CD4-positive, alpha-beta memory T cell (primary cell): ENCODE measurements at places on chromosomes 1 and 21. TPM values are rescaled to one million over a fixed set of nuclear protein-coding genes. Genes with fewer than 3 reads are reported as not detected.

ANGPTL7 gene
- not detected for total RNA-seq

MEX3A gene
- not detected for total RNA-seq

REG4 gene
- not detected for total RNA-seq

CTSK gene
- total RNA-seq = 5.9 TPM

TMEM82 gene
- not detected for total RNA-seq

IFNLR1 gene
- total RNA-seq = 4.5 TPM

BTBD8 gene
- total RNA-seq = 6.0 TPM

C1orf115 gene
- 2.0 TPM for total RNA-seq

S1PR1 gene
- total RNA-seq = 366 TPM

KIRREL1 gene
- not detected for total RNA-seq

OPTC gene
- total RNA-seq = not detected

HOOK1 gene
- total RNA-seq = 19.2 TPM

CFAP141 gene
- not detected for total RNA-seq

- no peaks in the 10 kb centered on the region for H3K4me1 ChIP-seq
- DNase-seq = no peak
- no peaks in the 10 kb centered on the region for H3K36me3 ChIP-seq
- no peak overlapping the region for H3K27ac ChIP-seq
These were observed 8.1 kb upstream of the ACKR1 start for GRCh38 chr1:159196543-159196942.

DNA sequence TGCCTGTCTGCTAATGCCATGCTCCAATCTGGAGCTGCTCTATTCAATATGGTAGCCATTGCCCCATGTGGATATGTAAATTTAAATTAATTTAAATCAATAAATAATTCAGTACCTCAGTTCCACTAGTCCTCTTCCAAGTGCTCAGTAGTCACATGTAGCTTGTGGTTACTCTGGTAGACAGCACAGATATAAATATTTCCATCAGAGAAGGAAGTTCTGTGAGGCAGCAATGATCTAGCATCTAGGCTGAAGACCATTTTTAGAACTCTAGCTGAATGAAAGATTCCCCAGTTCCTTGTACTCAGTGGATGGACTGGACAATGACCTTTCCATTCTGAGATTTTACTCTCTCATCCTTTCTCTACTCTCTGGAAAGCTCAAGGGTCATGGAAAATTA lies 25.8 kb upstream of the CAPZB start:
- peaks cover 9% of the 10 kb centered on the region for H3K4me1 ChIP-seq
- no peaks in the 10 kb centered on the region for H3K36me3 ChIP-seq
- no peaks in the 10 kb centered on the region for H3K27me3 ChIP-seq
- no peak overlapping the region for H3K27ac ChIP-seq

DNA sequence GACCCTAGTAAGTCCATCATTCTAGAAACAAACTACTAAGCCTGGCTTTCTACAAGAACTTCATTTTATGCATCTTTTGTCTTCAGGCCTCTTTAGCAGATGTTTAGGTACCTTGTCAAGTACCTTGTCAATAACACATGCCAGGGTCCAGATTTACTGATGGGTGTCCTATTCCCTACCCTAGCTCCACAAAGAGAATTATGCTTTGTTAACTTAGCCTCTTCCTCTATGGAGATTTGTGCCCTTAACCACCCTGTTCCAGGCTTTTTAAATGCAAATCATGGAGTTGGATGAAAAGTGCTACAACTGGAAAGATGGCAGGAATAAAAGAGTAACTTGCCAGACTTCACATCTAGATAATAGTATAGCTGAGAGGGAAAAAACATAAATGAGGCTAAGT lies 42.7 kb downstream of the SPATA46 start:
- H3K27ac ChIP-seq = no peak overlapping the region
- DNase-seq = no peak
- H3K36me3 ChIP-seq = no peaks in the 10 kb centered on the region

GRCh38 chr1:167627865-167628641 lies 2.0 kb upstream of the RCSD1 start:
- H3K27me3 ChIP-seq = no peaks in the 10 kb centered on the region
- H3K4me1 ChIP-seq = peaks cover 56% of the 10 kb centered on the region
- H3K4me3 ChIP-seq = peak overlapping the region; percentile 82
- peak; percentile 95 for DNase-seq

GRCh38 chr1:223771814-223772770 lies 59.8 kb downstream of the CAPN2 start:
- no peak overlapping the region for H3K27ac ChIP-seq
- peaks cover 15% of the 10 kb centered on the region for H3K4me1 ChIP-seq
- peaks cover 69% of the 10 kb centered on the region for H3K36me3 ChIP-seq
- no peak overlapping the region for H3K4me3 ChIP-seq
- no peaks in the 10 kb centered on the region for H3K27me3 ChIP-seq

DNA sequence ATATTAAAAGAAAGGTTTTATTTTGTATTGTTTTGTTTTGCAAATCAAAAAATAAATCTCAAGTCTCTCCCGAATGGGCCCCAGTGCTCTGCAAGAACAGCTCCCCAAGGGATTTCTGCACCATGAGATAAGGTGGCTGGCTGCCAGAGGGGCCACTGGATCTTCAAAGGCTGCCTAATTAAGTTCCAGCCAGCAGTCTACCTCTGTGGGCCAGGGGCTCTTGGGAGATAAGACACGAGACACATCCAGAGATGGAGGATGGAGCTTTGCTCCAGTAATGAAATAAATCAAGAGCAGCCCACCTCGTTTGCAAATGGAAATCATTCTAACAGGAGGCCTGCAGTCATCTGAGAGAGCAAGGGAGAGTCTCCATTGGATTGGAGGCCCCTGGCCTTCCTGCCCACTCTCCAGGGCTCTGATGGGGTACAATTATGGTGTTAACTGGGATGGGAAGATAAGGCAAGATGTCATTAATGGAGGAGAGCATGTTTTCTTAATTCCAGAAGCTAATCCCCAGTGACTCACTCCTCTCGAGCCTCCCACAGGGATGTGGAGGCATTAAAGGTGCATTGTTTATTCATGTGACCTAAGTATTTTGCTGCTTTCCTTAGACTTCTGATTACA lies 155.2 kb upstream of the KAZN start:
- H3K36me3 ChIP-seq = no peaks in the 10 kb centered on the region
- H3K27me3 ChIP-seq = no peaks in the 10 kb centered on the region
- H3K4me3 ChIP-seq = no peak overlapping the region
- DNase-seq = no peak
- H3K27ac ChIP-seq = no peak overlapping the region
- H3K4me1 ChIP-seq = no peaks in the 10 kb centered on the region

DNA sequence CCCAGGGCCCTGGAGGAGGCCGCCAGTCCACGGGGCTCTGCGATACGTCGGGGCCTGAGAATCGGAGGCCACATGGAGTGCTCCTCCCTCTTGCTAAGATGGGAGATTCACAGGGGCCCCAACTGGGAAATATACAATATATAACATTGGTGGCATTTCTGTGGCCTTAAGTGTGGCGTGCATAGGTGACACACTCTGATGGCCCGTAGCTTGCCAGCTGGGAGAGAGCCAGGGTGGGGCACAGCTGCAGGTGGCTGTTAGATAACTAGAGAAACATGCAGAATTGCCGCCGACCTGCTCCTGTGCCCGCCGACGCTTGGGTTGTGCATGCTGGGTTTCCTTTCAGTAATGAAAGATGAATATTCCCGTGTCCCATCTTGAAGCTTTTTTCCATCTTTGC lies 30.1 kb downstream of the UMODL1 start:
- H3K27me3 ChIP-seq = no peaks in the 10 kb centered on the region
- no peak for DNase-seq
- no peaks in the 10 kb centered on the region for H3K36me3 ChIP-seq

DNA sequence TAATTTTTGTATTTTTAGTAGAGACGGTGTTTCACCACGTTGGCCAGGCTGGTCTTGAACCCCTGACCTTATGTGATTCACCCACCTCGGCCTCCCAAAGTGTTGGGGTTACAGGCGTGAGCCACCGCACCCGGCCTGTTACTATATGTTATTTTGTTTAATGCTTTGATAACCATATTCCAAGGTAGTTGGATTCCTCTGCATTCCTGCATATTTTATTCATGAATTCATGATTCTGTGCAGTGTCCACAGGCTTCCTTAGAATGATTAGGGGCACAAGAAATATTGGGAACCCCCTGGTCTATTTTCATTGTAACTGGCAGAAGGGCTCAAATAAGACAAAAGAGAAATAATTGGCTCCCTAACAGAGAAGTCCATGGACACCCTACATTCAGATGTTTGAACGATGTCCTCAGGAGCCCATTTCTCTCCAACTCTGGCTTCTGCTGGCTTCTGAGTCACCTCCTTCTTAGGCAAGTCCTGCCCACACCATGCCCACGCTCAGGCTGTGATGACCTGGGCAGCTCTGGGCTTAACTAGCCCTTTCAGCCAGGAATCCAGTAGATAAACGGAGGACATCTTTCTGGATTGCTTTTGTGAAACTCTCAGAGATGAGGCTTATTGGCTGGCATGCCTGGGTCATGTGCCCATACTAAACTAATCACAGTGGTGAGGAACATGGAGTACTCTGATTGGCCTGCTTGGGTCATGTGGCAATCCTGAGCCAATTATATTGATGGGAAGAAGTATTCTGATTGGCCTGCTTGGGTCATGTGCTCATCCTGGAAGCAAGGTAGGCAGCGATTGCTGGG lies 32.6 kb downstream of the TNFRSF8 start:
- DNase-seq = no peak
- H3K4me3 ChIP-seq = no peak overlapping the region

GRCh38 chr1:5977494-5978444 lies 14.5 kb downstream of the NPHP4 start:
- no peak for DNase-seq
- no peak overlapping the region for H3K27ac ChIP-seq
- no peak overlapping the region for H3K4me3 ChIP-seq

GRCh38 chr21:44892536-44893277 lies 19.2 kb upstream of the PTTG1IP start:
- DNase-seq = peak; percentile 80
- H3K27me3 ChIP-seq = no peaks in the 10 kb centered on the region
- H3K4me1 ChIP-seq = peaks cover 19% of the 10 kb centered on the region
- peaks cover 56% of the 10 kb centered on the region for H3K36me3 ChIP-seq
- H3K4me3 ChIP-seq = no peak overlapping the region

GRCh38 chr1:245389873-245390272 lies 235.1 kb downstream of the KIF26B start:
- no peak overlapping the region for H3K27ac ChIP-seq
- H3K4me3 ChIP-seq = no peak overlapping the region
- H3K4me1 ChIP-seq = no peaks in the 10 kb centered on the region
- no peaks in the 10 kb centered on the region for H3K36me3 ChIP-seq
- no peak for DNase-seq

DNA sequence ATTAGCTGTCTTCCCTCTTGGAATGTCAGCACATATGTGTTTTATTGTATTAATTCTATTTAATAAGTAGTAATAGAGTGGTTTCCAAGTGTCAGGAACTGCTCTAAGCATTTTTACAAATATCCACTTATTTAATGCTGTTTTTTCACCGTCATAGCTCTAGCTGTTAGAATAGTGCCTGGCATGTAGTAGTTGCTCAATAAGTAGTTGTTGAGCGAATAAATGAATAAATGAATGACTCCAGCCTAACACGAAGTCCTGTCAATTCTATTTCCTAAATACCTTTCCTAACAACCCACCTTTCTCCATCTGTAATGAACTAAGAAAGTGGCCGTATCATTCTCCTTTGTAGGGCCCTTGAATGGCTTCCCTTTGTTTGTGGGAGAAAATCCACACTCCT lies 312.5 kb downstream of the DISC1 start:
- H3K27me3 ChIP-seq = no peaks in the 10 kb centered on the region
- H3K4me3 ChIP-seq = no peak overlapping the region
- H3K36me3 ChIP-seq = no peaks in the 10 kb centered on the region
- H3K4me1 ChIP-seq = no peaks in the 10 kb centered on the region
- no peak for DNase-seq

GRCh38 chr21:26169611-26170470 lies 729 bp downstream of the APP start:
- no peaks in the 10 kb centered on the region for H3K27me3 ChIP-seq
- H3K4me1 ChIP-seq = peaks cover 10% of the 10 kb centered on the region
- no peaks in the 10 kb centered on the region for H3K36me3 ChIP-seq
- peak overlapping the region; percentile 32 for H3K27ac ChIP-seq

GRCh38 chr21:31993826-31994825 lies 121.3 kb downstream of the HUNK start:
- no peaks in the 10 kb centered on the region for H3K4me1 ChIP-seq
- no peak for DNase-seq
- no peaks in the 10 kb centered on the region for H3K36me3 ChIP-seq
- H3K27me3 ChIP-seq = no peaks in the 10 kb centered on the region
- H3K27ac ChIP-seq = no peak overlapping the region
- no peak overlapping the region for H3K4me3 ChIP-seq

- H3K4me1 ChIP-seq = no peaks in the 10 kb centered on the region
- H3K27ac ChIP-seq = no peak overlapping the region
- DNase-seq = no peak
These were observed 99.0 kb upstream of the KAZN start for GRCh38 chr1:14499312-14500040.

DNA sequence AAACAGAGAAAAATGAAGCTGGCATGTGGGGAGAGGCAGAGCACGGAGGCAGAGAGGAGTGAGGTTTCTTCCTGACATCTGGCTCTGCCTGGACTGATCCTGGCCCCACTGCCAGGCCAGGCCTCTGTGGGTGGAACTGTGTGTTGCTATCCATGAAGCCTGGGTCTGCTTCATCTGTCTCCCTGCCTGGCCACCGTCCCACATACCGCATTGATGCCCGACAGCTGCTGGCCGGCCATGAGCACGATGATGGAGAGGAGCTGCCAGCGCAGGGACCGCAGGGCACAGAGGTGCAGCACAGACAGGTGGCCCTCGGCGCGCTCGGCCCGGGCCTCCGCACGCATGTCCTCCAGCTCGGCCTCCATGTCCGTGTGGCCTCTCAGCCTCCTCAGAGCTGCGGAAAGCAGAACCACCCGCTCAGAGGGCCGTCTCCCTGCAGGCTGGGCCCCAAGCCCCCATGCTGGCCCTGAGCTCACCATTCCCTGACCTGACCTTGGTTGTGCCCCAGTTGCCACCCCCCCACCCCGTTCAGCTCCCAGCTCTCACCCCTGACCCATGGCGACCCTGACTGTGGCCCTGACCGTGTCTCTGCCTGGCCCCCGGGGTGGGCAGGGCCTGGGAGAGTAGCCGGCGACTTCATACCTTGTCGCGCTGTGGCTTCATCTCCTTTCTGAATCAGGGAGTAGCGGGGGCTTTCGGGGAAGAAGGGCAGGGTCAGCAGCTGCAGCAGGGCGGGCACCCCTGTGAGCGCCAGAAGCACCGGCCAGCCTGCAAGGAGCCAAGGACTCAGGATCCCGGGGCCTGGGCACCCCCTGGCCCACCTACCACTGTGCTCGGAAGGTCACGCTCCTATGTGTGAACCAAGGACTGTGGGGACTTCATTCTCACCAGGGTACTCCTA lies 11.5 kb downstream of the SLC2A7 start:
- no peak for DNase-seq
- no peaks in the 10 kb centered on the region for H3K27me3 ChIP-seq
- no peaks in the 10 kb centered on the region for H3K36me3 ChIP-seq
- no peaks in the 10 kb centered on the region for H3K4me1 ChIP-seq
- no peak overlapping the region for H3K27ac ChIP-seq

DNA sequence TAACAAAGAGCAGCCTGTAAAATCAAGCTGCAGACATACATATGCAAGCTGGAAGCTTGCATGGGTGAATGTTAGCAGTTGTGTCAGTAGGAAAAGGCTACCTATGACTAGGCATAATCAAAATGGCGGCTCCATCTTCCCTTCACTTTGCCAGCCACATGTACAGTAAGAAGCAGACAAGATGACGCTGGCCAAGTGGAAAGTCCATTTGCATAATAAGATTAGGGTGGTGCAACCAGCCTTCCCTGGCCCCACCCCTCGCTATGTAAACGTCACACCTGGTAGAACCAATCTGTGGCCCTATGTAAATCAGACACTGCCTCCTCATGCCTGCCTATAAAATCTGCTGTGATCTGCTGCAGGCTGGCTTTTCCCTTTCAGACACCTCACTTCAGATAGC lies 171.9 kb upstream of the USP25 start:
- H3K36me3 ChIP-seq = no peaks in the 10 kb centered on the region
- H3K4me3 ChIP-seq = no peak overlapping the region
- no peak overlapping the region for H3K27ac ChIP-seq
- no peak for DNase-seq
- peaks cover 3% of the 10 kb centered on the region for H3K4me1 ChIP-seq
